T-helper 9 cell (primary cell): ENCODE measurements at places on chromosomes 7 and 10.

GRCh38 chr7:111864291-111864976 lies 302.1 kb upstream of the IMMP2L start:
- no peak for DNase-seq

- no peak for DNase-seq
These were observed 63.1 kb upstream of the CACNA2D1 start for GRCh38 chr7:82506702-82507101.

DNA sequence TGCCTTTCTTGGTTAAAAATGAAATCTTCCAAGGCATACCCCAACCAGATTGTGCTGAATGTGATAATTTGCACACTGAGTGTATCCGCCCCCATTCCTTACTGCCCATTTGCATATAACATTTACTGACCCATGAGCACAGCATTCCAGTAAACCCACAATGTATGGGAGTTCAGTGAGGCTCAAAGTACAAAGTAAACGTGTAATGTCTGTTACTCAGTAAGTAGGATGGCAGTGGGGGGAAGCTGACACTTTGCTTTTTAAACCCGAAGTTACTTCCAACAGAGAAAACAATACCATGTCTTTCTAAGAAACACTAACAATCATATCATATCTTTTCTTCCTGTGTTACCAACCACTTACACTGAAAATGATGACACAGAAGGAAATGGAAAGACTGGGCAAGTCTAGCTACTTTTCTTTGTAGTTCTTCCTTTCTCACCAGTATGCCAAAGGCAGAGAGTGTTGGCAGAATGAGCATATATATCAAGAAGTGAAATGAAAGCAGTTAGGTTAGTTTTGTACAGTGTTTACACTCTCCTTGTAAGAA lies 27.1 kb upstream of the SOSTDC1 start:
- no peak for DNase-seq

DNA sequence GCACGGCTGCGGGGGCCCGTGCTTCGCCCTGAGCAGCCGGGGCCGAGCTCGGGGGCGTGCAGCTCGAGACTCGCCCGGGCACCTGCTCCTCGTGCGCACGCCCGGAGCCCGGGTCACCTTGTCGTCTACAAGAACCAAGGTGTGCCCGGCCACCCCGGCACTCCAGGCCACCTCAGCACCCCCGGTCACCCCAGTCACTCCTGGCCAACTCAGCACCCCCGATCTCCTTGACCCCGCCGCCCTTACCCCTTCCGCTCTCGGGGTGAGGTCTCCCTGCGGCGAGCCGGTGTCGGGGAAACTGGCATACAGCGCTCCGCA lies 268 bp upstream of the IGFBP3 start:
- no peak for DNase-seq

- DNase-seq: no peak
These were observed 38.2 kb downstream of the PROSER2 start for GRCh38 chr10:11861341-11861740.

DNA sequence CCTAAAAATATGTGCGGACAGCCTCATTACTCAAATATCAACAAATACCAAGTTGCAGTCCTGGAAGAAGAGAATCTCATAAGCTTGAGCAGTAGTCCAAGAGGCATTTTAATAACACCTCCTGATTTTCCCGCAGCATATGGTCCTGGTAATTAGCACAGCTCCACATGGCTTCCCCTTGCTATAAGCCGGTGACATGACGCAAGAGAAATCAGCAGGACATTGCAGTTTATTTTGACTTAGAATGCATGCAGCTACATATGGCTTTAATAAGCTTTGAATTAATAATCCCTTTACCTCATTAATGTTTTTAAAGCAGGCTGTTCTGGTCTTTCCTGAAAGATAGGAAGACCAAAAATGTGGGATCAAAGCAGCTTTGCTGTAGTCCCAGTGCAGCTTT lies 137.6 kb downstream of the RAMP3 start:
- DNase-seq: no peak

DNA sequence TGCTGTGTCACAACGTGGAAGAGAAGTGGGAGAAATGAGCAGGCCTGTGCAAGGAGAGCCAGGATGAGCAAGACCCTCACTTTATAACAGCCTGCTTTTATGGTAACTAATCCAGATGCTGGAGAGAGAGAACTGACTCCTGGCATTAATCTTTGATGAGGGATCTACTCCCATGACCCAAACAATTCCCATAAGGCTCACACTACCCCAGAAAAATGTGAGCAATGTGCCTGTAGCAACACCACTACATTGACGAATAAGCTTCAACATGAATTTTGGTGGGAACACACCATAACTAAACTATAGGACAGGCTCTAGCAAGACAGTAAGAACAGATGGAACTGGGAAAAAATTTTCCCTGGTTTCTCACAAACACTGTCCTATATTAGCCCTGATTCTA lies 173.6 kb upstream of the PRSS58 start:
- no peak for DNase-seq

DNA sequence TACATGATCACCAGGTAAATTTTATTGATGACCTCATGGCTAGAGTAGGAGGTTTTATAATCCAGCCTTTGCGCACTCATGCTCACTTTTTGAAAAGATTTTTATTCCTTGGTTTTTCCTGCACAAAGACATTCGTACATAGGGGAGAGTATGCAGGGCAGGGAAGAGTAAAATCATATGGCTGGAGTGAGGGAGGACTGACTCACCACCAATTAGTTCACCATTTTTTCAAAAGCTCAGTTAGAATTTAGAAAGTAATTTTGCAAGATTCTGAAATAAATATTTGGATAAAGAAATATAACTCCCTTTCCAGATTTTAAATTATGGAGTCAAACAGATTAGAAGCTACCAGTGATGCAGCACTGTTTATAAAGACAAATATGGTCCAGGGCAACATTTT lies 111.9 kb downstream of the SEMA3D start:
- no peak for DNase-seq

DNA sequence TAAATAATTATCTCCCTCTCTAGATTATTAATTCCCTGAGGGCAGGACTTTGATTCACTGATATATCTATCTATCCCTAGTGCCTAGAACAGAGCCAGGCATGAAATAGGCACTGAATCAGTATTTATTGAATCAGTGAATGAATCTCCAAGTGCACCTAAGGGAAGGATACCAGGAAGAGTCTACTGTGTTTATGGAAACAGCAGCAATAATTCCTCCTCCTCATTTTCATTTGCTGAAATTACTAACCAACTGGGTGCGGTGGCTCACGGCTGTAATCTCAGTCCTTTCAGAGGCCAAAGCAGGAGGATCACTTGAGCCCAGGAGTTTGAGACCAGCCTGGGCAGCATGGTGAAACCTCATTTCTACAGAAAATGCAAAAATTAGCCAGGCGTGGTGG lies 161.2 kb downstream of the TCF7L2 start:
- DNase-seq: no peak

DNA sequence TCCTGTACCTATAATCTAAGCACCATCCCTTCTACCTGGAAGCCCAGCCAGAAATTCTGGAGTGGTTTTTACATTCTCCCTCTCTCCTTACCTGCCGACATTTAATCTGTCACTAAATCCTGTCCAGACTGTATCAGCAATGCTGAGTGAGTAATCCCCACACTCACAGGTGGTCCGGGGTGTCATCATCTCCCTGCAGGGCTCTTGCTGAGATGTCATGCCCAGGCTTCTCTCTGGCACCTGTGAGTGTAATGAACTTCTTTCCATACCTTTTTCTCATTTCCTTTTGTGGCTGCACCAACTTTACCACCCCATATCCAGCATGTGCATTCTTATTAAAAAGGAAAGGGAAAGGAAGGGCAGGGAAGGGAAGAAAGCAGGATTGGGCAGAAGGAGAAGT lies 355.2 kb downstream of the CCSER2 start:
- DNase-seq: no peak

DNA sequence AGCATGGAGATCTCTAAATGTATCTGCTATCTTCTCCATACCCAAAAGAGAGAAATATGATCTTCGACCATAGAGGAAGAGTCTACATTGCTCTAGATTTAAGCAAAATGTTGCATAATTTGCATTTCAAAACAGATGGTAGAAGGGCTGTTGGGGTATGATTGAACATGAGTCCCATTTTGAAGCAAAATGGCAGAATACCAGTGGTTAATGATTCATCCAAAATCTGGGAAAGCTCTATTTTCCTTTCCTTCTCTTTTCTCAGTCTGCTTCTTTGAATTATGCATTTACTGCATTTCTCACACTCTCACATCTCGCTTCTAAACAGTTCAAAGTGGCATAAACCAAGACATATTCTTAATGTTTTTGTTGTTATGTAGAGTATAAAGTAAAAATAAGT lies 178.5 kb downstream of the MACC1 start:
- DNase-seq: no peak
